Pancreas (tissue), 10 donors: ENCODE measurements at places on chromosomes 7 and 10.

DNA sequence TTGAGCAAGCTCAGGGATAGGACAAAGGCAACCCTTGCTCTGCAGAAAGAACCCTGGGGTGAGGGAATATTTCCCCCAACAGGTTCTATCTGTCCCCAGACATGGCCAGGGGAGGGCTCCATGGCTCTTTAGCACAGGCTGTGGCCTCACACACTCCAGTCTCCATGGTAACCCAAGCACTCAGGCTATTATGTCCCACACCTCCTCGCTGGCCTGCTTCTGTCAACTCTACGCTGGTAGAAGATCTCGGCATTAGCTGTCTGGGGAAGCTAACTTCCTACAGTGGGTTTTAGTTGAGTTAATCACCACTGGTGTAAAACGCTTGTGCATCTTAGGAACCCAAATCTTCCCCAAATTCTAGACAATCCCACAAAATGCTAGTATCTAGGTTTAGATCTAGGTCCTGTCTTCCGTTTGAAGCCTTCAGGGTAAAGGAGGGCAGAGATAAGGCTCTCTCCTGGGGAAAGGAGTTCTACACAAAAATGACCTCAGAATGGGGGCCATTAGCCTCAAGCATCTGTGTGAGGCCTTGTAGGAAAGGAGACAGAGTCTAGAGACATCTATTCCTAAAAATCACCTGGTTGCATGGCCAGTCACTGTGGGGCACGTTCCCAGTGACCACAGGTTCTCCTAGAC is 36.7 kb upstream of the SLIT1 start:
- DNase-seq = no peak

GRCh38 chr7:116969371-116969902 is 16.1 kb downstream of the ST7 start:
- DNase-seq = no peak

GRCh38 chr7:3738964-3739363 is 437.9 kb downstream of the SDK1 start:
- DNase-seq = no peak

- DNase-seq = no peak
Measured at GRCh38 chr7:6294839-6295238, 22.4 kb upstream of the CYTH3 start.

DNA sequence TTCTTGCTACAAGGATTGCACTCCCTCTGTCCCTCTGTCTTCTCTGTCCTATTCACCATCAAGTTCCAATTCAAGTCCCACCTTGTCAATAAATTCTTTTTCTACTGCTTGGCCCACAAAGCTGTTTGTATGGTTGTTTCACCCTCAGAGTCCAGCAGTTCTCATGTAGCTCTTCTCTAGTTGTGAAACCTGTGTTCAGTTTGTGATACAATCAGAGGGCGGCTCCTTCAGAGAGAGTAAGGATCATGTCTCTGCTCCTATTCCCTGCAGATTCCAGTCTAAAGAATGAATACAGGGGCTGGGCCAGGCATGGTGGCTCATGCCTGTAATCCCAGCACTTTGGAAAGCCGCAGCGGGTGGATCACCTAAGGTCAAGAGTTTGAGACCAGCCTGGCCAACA is 126.6 kb upstream of the BET1 start:
- no peak for DNase-seq

- DNase-seq = no peak
Measured at GRCh38 chr7:1262441-1262840, 29.8 kb downstream of the UNCX start.

DNA sequence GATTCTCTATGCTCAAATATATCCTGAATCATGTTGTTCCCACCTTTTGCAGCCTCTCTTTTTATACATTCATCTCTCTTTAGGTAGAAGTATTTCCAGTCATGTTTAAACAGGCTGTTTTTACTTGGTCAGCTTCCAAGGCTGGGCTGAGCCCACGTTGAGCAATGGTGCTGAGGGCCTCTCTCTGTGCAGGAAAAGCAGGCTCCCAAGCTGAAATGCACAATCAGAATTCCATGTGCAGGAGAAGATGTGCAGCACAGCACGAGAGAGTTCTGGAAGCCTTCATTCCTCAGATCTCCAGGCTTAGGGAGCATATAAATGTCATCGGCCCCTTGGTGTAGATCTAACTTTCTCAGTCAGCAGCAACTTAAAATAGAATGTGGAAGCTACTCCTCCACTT is 588.5 kb downstream of the TNS3 start:
- no peak for DNase-seq

DNA sequence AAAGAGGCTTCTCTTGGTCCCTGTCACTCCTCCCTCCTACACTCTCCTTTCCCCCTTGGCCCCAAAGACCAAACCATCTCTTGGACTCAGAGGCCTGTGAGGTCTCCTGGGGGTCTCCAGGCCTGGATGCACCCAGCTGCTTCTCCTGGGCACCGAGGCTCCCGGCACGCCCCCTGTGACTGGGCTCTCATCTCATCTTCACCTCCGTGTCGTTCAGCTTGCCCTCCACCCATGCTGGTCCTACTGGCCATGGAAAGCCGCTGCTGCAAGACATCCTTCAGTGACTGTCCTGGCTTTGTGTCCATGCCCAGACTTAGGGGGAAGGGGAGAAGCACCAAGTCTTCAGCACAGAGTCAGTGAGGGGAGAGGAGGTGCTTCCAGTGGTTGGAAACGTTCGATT is 141.4 kb upstream of the RET start:
- DNase-seq = no peak

GRCh38 chr7:91520645-91521044 is 256.4 kb downstream of the FZD1 start:
- no peak for DNase-seq

- no peak for DNase-seq
Measured at GRCh38 chr10:32943395-32943794, 14.6 kb downstream of the ITGB1 start.

GRCh38 chr10:23075672-23076071 is 19.7 kb upstream of the MSRB2 start:
- DNase-seq = no peak

DNA sequence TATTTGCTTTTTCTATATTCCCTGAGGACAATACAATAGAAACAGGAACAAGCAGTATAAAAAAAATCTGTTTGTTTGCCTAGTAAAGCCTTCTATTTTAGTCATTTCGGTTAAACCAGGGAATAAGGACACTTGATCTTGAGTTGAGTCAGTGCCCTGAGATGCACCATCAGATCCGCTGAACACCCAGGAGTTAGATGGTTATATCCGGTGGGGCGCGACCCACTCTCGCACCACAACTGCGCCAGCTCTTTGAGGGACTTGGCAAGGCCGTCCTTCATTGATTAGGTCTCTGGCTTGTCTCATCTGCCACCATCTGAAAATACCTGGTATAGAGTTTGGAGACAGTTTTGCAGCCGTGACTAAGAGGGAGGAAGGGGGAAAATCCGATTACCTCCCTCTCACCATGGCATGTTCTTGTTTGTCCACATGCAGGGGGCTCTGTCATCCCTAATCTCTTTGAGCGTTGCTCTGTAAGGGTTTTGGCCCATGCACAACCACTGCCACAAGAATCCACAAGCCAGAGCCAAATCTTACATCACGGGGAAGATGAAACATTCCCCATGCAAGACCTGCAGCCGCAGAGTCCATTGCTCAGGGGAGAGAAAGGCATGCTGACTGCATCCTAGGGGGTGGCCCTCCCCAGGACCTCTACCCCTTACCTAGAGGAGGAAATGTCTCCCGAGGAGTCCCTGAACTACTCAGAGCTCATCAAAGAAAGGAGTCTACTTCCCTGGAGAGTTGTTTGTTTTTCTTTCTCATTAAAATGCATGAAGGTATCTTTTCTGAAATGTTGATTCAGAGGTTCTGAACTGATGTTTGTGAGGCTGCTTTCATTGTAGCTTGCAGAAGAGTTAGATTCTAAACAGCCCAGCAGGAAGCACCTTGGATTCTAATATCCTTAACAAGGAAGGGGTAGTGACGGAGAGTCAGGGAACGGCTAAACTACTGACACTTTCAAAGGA is 101.6 kb upstream of the FAM171A1 start:
- no peak for DNase-seq

GRCh38 chr7:149440222-149440621 is 20.6 kb downstream of the ZNF777 start:
- DNase-seq = no peak

- DNase-seq = no peak
Measured at GRCh38 chr10:15225511-15225910, 57.0 kb upstream of the NMT2 start.

- DNase-seq = no peak
Measured at GRCh38 chr7:28979776-28980175, 21.6 kb upstream of the TRIL start.

GRCh38 chr10:44995914-44996669 is 4.6 kb upstream of the ZNF22 start:
- peak; percentile 59 for DNase-seq

GRCh38 chr7:105079348-105079747 is 65.3 kb downstream of the KMT2E start:
- no peak for DNase-seq

DNA sequence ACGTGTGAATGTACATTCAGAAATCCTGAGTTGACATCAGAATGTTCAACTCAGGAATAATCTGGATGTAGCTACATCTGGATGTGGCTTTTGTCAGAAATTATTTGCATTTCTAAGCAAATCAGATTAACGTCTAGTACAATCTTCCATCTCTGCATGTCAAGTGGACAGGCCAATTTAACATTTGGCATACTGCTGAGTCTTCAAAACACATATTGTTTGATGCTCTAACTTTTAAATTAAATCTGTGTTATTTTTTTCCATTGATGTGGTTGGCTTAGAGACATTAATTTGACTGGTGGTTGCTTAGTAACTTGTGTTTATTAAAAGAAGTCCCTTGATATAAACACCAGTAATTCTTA is 3.4 kb downstream of the STAMBPL1 start:
- DNase-seq = no peak

GRCh38 chr7:81232084-81232799 is 313.4 kb upstream of the SEMA3C start:
- DNase-seq = peak; percentile 76

- DNase-seq = no peak
Measured at GRCh38 chr10:110357252-110357780, 52.6 kb upstream of the SMNDC1 start.

DNA sequence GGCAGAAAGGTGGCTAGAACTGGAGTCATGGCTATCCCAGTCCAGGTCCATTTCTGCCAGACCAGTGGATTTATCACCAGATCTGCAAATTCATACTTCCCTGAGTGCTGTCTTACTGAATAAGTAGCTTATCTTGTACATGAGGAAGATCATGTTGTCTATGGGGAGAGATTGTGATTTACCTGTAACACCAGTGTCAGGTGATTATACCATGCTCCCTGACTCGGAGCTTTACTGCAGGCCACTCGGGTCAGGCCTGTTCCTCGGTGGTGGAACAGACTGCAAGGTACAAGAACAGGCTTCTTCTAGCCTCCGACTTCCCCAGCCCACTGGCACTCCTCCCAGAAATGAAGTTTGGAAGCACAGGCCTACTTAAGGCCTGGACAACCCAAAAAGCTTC is 42.6 kb upstream of the DLG5 start:
- no peak for DNase-seq

DNA sequence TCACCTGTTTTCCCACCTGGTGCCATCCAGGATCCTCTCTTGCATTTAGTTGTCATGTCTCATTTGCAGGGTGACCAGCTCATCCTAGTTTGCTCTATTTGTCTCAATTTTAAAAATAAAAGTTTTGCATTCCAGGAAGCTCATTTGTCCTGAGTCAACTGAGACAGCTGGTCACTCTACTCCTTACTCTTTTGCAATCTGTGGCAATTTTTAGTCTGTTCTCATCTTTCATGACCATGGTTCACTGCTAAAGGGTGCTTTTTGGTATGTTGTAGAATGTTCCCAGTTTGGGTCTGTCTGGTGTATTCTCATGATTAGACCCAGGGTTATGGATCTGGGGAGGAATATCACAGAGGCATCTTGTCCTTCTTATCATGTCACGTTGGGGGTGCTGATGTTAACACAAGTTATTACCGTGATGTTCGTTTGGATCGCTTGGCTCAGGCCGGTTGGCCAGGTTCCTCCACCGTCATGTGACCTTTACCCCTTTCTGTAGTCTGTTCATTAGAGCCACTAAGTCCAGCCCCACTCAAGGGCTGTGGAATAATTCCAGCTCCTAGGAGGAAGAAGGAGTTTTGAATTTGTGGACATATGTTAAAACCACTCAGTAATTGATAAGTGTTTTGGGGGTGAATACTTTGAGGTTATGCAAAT is 103.3 kb upstream of the IGFBP3 start:
- no peak for DNase-seq

DNA sequence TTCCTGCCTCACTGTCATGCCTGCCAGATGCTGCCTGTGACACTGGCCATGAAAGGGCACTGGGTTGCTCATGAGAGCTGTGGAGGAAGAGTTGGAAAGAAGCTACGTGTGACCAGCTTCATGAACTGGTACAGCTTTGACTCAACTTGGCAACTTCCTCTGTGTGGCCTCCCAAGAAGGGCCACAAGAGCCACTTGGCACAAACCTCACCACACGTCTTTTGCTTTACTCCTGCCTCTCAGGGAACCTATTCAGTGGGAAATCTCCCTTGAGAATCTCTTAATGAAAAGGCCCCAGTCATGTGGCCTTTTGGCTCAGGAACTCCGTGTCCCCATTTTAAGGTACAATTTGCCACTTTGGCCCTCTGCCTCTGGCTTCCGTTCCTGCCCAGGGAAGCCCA is 54.5 kb downstream of the FRMD4A start:
- no peak for DNase-seq

DNA sequence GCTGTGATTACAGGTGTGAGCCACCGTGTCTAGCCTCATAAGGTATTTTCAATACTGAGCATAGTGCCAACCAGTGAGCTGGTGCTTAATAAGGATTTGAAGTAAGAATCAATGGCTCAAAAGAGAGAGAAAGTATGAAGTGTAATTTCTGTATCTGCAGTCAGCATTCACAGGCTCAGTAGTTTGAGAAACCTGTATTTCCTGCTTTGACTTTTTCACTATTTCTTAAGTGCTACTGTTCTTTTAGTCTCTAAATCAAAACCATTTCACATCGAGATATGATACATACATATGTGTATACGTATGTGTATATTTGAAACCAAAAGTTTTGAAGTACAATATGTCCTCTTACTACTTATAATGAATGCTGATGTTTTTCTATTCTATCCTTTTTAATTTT is 189.9 kb downstream of the PPP1R9A start:
- no peak for DNase-seq

DNA sequence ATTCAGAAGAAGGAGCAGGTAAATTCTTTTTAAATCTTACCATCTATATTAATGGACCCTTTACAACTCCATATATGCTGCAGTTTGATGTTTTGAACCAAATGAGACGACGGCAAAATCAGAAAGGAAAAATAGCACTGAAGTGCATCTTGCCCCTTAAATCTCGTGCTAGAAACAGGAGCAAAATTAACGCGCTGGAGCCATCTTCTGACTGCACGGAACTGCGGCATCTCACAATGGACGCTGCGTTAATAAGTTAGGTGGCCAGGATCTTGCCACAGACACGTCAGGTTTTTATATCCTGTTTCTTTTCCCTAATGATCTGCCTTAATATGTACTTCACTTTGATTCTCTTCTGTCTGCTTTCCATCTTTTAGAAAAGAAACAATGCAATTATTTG is 354.5 kb downstream of the TFEC start:
- no peak for DNase-seq

- DNase-seq = peak; percentile 32
Measured at GRCh38 chr7:106421181-106421762, 136.5 kb upstream of the NAMPT start.

- no peak for DNase-seq
Measured at GRCh38 chr7:37947138-37947940, 26.9 kb downstream of the EPDR1 start.

GRCh38 chr7:118006979-118007378 is 133.7 kb upstream of the CTTNBP2 start:
- DNase-seq = no peak
